Large intestine (tissue), 12 donors: ENCODE measurements at places on chromosomes 12 and 14. TPM values are rescaled to one million over a fixed set of nuclear protein-coding genes. Genes with fewer than 3 reads are reported as not detected.

GRCh38 chr12:107549651-107550480 is 135.7 kb upstream of the PWP1 start:
- H3K4me3 ChIP-seq: no peak overlapping the region
- peaks cover 18% of the 10 kb centered on the region for H3K4me1 ChIP-seq
- no peaks in the 10 kb centered on the region for H3K36me3 ChIP-seq
- DNase-seq: peak; percentile 95

- no peak overlapping the region for H3K27ac ChIP-seq
- no peaks in the 10 kb centered on the region for H3K4me1 ChIP-seq
- DNase-seq: no peak
Observed at GRCh38 chr12:93033948-93034347, 104.9 kb upstream of the EEA1 start.

Gene DUSP16
- 51.7 TPM for polyA plus RNA-seq

Gene GRIN2B
- 0.04 TPM for polyA plus RNA-seq

Gene SPX
- polyA plus RNA-seq: 3.5 TPM

Gene NUAK1
- 3.1 TPM for polyA plus RNA-seq

Gene HOMEZ
- 15.7 TPM for polyA plus RNA-seq
